ENCODE measurements at places on chromosomes 3 and 15.

DNA sequence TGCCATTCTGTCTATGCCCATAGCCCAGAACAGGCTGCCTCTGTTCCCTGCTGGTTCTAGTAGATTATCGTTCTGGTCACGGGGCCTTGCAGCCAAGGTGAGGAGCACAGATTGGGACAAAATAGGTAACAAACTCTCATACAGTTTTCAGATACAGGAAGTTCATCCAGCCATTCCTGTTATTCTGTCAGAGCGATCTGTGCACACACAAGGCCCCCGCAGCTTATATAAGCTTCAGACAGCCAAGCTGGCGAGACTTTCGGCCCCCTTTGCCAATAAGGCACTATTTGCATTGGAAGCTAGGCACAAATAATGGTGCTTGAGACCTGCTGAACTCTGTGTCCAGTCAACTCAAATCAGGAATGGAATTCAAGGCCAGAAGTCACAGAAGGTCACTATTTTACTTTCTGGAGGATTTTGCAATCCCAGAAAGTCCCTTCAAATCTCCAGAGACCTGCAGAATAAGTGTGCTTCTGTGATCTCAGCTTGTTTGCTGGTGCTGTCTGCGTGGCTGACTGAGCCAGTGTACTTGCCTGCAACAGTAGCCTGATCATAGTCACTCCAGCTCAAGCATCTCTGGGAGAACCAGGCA, 69.4 kb downstream of the BFSP2 start:
- DNase-seq: no peak

DNA sequence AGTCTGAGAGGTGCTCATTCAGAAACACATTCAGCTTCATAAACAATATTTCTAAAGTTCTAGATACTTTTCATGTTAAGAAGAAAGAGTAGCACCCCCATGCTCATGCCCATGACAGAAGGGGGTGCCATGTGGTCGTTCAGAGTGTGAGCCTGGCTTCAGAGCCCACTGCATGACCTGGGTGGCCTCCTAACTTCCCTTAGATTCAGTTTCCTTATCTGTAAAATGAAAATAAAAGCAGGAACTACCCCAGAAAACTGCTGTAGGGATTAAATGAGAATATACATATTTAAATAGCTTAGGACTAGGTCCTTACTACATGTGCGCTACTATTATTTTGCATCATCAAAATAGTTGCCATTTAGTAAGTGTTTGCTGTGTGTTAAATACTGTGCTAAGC, 69.2 kb downstream of the ABHD5 start:
- DNase-seq: no peak

- no peak for DNase-seq
Measured at GRCh38 chr3:127761441-127761801, 60.9 kb downstream of the MGLL start.

DNA sequence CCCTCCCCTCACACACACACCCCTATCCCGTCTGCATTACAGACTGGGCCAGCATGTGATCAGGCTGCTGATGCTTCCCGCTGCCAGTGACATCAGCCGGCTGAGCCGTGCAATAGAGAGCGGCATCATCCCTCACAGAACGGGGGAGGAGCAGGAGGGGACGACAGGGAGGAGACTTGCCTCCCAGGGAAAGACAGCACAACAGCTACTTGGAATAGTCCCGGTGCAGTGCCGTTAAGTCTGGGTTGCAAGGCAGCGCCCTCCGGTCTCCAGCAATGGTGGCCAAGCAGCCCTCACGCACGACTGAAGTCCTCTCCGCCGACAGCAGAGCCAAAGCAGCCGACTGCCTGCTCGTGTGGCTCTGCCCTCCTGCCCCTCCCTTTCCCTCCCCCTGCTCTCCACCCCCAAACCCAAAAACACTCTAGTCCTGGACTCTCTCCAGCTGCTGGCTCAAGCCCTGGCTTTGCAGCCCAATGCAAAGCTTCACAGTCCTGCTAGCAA, 31.5 kb upstream of the RPS17 start:
- peak; percentile 18 for DNase-seq

DNA sequence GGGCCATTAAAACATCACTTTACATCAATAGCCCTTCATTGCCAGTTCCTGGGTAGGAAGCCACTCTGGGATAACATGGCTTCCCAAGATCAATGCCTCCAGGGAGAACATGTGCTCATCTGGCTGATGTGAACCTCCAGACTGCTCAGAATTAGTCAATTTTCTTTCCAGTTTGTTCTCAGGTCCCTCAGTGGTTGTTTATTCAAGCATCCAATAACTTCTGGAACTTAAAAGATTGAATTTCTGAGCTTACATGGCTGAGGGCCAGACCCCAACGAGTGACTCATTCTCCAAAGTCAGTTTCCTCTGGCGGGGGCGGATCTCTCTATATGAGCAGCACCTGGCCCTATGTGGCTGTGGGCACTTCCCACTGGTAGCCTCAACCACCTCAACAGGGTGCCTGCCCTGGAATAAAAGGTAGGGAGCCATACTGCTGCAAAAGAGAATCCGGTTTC, 34.0 kb downstream of the LYZL4 start:
- peak; percentile 96 for DNase-seq

DNA sequence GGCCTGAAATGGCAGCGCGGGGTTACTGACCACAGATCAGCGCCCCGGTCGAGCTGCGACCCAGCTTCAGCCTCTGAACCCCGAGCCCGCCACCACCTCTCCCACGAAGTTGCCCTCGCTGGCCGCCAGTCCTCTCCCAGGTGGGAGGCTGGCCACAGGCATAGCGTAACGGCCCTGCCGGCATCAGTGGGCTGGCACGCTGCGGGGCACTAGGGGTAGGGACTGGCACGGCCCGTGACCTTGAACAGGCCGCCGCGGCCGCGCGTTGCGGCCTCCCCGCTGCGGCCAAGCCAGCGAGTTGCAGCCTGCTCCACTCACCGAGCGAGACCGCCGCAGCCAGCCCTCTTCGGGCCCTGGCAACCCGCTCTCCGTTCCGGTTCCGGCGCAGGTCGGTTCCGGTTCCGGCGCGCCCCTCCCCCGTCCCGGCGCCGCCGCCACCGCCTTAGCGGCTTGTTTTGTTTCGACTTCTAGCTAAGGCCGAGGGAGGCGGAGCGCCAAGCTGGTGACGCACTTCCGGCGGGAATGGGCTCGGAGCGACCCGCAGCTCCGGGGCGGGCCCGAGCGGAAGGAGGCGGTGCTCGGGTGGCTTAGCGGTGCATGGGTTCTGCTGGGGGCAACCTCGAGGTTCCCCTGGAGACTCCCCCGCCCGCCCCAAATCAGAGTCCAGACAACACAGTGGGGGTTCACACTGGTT, at the start of gene USP19:
TSS of gene USP19 (minus strand) at position 386 of the 694 bp plus-strand sequence. CDS start 1,678 bp downstream, outside the sequence.
- DNase-seq: peak; percentile 82

GRCh38 chr3:161203485-161204098, 17.5 kb upstream of the NMD3 start:
- DNase-seq: no peak

DNA sequence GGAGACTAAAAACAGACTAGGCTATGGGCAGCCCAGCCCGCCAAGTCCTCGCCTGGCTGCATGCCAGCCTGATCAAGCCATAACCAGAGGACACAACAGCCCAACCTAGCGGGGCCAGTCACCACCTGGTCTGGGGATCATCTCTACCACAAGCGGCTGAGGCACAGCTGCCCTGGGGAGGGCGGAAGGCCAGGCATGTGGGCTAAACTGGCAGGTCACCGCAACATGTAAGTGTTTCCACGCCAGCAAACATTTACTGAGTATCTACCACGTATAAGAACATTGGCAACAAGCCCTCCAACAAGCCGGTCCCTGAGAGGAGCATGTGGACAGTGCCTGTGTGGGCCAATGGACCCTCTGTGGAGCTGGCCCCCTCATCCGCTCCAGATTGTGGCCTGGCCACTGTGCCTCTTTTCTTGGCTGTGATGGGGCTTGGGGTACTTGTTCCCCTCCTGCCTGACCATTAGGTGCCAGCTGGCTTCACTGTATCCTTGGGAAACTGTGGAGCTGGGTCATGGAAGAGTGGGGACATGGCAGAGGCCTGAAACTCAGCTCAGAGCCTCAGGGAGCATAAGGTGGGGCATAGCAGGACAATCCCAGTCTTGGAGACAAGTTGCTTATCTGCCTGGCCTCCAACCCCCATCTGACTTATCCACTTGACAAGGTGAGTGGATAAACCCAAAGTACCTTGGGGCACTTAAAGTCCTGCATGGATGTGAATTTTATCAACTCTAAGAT, 9.0 kb downstream of the UBXN7 start:
- DNase-seq: no peak

DNA sequence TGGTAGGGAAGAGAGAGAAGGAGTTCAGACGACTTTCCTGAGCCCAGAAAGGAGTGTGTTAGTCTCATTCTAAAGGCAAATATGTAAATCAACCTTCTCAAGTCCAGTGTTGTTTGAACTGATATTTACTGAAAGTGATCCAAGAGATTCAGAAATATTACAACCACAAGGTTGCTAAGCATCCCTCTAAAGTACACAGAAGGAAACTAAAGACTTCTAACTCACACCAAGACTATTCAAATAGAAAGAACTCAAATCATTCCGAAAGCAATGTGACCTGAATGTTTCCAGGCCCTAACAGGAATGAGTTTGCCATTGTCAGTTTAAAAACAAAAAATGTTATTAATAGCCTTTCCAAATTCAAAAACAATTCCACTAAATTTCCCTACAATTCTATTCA, 56.9 kb upstream of the VGLL3 start:
- no peak for DNase-seq

- no peak for DNase-seq
Measured at GRCh38 chr3:197460002-197460401, 95.8 kb downstream of the BDH1 start.

GRCh38 chr15:32844118-32844711, 126.4 kb downstream of the GREM1 start:
- DNase-seq: no peak

- no peak for DNase-seq
Measured at GRCh38 chr15:58755956-58756355, 6.4 kb upstream of the ADAM10 start.

- no peak for DNase-seq
Measured at GRCh38 chr3:172167892-172168648, 128.7 kb downstream of the FNDC3B start.

DNA sequence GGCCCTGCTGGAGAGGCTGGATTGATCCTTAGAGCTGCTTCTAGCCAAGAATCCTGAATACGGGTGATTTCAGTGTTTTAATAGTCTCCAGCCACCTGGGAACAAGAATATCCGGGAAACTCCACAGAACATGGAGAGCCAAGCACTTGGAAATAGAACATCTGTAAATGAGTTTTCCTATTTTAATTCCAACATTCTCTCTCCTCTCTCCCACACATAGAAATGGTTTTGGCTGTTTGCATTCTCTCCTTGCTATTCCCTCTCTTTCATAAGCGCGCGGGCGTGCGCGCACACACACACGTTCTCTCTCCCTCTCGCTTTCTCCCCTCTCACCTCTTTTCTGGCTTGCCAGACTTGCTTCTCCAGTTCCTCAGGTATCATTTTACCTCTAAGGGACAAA, 50.6 kb downstream of the GADL1 start:
- no peak for DNase-seq

GRCh38 chr3:61066800-61067199, 184.5 kb downstream of the FHIT start:
- DNase-seq: no peak

DNA sequence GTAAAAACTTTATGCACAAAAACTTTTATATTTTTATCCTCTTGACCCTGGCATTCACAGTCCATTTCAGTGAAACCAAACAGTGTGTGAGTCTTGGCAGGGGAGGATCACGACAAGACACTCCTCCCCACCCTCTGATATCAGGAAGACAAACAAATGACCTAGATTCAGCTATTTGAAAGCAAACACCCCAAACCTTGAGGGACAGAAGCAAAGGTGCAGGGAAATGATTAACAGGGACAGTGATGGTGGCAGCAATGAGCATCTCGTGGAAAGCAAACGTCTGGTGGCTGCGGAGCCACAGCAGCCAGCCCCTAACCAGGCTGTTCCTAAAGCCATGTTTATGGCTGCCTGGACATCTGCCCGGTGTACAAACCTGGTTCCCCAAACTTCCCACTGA, 52.1 kb downstream of the FSIP1 start:
- no peak for DNase-seq

- DNase-seq: no peak
Measured at GRCh38 chr3:141864281-141864970, 12.0 kb upstream of the ATP1B3 start.

DNA sequence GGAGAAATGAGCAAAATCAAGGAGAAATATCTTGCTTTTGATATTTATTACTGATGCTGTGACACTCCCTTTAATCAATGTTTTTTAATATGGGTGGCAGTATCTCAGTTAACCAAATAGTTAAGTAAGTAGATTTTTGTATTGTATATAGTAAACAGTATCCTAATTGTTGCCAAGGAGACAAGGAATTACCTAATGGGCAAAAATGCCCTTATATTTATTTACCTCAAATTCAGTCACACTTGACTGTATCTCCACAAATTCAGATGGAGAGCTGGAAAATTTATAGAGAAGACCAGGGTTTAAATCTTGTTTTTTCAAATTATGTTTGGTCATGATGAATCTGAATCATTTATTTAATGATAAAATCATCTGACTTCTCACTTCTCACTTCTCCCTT, 3.6 kb upstream of the CHD2 start:
- no peak for DNase-seq

DNA sequence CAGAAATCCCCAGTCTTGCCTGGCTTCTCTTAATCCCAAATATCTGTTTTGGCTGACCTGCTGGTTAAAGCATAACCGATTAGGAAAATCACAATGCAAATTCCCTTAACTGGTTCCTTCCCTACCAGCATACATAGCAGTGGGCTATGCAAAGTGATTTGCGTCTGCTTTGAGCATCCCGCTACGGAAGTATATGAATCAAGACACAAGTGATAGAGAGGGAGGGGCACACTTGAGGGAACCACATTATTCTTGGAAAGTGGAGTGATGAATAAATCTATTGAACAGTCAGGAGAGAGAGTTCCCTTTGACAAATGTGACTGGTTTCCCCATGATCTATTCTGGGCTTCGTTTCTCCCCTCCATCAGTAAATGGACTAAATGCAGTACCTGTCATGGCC, 119.6 kb upstream of the C15orf61 start:
- DNase-seq: no peak

DNA sequence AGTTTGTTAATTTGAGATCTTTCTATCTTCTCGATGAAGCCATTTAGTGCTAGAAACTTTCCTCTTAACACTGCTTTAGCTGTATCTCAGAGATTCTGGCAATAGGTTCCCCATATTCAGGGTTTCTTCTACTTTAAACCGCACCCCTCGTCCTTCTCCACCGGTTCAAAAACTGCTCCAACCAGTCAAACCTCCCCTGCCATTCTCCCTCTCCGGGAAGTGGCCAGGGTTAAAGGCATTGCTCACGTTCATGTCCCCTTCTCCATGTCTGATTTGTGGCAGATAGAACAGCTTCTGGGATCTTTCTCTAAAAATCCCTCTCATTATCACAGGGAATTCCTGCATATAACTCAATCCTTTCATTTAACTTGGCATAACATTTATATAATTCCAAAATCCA, 14.4 kb downstream of the ALDH1L1 start:
- DNase-seq: no peak
